ENCODE measurements at places on chromosomes 12 and 14.

- no peak for DNase-seq
Observed at GRCh38 chr12:2510045-2510444, 284.7 kb upstream of the FKBP4 start.

DNA sequence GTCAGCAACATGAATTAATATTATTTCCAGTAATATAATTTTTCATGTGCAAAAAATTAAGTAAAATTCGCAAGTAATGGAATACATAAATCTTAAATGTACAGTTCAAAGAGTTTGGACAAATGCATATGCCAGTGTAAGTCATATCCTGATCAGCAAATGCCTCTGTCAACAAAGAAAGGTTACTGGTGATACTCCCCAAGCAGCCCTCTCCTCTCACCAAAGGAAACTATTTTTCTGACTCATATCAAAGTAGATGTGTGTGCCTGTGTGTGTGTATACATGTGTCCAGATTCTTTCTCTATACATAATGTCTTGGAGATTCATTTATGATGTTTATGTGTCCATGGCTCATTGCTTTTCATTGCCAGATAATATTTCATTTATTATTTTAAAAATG is 1035.0 kb downstream of the SLC16A7 start:
- no peak for DNase-seq

GRCh38 chr12:51666696-51667095 is 75.7 kb downstream of the SCN8A start:
- no peak for DNase-seq

DNA sequence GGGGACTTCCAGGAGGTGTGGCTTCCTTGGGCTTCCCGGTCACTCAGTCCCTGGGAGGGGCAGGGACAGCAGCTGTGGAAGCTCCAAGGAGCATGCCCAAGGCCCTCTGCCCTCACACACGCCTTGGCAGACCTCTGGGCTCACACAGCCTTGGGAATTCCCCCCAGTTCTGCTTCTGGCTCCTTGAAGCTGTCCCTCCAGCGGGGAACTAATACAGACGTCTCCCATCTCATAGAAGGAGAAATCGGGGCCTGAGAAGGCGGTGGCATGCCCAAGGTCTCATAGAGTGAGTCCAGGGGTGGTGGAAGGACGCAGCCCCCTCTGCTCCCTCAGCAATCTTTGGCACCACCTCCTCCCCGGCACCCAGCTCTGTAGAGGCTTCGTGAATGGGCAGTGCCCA is 15.7 kb upstream of the TMEM119 start:
- no peak for DNase-seq

GRCh38 chr12:51128919-51129318 is 44.0 kb downstream of the TFCP2 start:
- DNase-seq: no peak

- no peak for DNase-seq
Observed at GRCh38 chr14:94679106-94679810, 67.1 kb downstream of the SERPINA3 start.

DNA sequence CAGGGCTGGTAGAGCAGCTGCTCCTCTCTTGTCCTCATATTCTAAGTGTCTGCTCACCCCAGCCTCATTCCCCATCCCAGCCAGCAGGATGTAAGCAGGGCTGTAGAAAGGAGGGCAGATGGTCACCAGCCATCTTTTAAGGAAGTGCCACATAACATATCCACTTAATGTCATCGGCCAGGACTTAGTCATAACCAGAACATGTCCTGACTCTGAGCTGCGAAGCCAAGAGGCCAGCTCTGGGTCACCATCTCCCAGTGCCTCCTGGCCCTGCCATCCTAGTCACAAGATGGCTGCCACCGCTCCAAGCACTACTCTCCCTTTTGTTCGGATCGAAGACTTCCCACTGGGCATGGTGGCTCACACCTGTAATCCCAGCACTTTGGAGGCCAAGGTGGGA is 123.9 kb downstream of the PLXNC1 start:
- DNase-seq: no peak

GRCh38 chr12:47141459-47141858 is 61.7 kb upstream of the AMIGO2 start:
- no peak for DNase-seq

Data from iPS DF 6.9 (cell line).